ENCODE measurements at places on chromosomes 1 and 21.

GRCh38 chr1:236429715-236430274 is 35.7 kb downstream of the EDARADD start:
- DNase-seq, result no peak

GRCh38 chr1:51234721-51235425 is 1.2 kb upstream of the RNF11 start:
- peak; percentile 95 for DNase-seq

DNA sequence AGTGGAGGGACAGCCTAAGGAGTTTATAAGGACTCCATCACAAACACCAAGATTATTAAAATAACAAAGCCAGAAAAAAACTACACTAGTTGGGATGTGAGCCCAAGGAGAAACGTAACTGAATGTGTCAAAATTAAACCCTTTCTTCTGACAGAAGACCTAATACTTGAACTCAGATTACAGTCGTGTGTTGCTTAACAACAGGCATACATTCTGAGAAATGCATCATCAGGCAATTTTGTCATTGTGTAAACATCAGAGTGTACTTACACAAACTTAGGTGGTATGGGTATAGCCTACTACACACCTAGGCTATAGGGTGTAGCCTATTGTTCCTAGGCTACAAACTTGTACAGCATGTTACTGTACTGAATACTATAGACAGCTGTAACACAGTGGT is 23.4 kb downstream of the DSTYK start:
- no peak for DNase-seq

DNA sequence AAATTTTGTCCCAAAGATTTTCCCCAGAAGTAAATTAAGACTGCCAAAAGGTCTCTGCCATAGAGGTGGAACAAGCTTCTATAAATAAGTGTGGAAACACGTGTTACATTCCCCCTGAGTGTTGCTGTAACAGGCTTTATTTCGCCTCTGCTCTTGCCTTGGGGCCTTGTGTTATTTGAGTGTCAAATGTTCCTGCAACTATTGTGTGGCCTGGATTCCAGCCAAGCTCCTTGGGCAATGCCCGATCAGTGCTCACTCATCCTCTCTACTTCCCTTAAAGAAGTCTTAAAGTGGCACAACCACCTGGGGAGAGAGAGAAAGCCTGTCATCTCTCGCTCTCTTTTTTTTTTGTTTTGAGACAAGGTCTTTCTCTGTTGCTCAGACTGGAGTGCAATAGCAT is 156.7 kb downstream of the NR5A2 start:
- no peak for DNase-seq

DNA sequence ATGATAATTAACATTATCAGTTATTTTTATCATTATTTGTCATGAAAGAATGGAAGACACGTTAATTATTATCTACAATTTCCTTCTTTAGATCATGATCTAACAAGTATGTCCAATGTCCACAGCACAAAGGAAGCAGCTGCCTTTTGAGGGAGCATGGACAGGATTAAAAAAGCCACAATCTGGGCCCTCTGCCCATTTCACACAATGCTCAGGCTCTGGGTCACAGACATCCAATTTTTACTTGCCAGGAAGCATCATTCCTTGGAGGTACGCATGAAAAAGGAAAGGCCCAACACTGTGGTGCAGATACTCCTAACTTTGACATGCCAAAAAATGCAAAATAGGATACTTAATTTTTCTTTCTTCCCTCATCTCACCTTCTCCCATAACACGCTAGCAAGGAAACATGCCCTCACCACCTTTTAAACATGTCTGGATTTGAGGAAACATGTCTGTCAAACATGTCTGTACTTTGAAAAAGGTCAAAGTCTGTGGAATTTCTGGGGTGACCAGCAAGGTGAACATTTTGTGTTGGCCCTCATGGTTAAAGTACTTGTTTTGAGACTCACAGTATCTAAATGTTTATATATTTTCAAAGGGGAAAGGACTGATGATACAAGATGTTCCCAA is 40.0 kb downstream of the GADD45A start:
- no peak for DNase-seq

- no peak for DNase-seq
These were observed 45.7 kb downstream of the PAX7 start for GRCh38 chr1:18676332-18676781.
